HuH-7.5 (cell line): ENCODE measurements at places on chromosomes 4 and X.

DNA sequence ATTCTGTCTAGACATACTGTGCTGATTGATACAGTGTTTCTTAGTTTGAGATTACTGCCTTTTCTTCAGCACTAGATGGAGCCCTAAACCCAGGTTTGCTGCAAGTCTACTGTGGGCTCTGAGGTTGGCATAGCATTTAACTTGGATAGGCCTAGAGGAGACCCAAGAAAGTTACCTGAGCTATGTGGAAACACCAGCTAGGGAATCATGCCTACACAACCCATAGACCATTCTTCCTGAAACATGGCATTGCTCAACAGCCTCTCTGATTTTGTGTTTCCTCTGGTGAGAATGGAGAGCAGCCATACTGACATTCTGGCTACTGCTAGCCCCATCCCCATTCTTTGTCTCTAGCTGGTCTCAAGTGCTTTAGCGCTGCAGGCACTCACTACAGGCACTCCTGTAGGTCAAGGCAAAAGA, 287.7 kb upstream of the PCDH18 start:
- DNase-seq, result peak; percentile 7

DNA sequence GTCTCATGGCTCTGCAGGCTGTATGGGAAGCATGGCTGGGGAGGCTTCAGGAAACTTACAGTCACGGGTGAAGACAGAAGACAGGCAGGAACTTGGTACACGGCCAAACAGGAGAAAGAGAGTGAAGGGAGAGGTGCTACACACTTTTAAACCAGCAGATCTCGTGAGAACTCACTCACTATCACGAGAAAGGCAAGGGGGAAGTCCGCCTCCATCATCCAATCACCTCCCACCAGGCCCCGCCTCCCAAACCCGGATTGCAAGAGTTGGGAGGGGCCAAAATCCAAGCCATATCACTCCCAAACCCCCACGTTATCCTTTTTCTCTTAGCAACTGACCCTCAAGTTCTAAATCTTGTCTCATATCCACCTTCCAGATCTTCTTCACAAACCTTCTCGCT, 1710.5 kb upstream of the TENM3 start:
- DNase-seq, result no peak

DNA sequence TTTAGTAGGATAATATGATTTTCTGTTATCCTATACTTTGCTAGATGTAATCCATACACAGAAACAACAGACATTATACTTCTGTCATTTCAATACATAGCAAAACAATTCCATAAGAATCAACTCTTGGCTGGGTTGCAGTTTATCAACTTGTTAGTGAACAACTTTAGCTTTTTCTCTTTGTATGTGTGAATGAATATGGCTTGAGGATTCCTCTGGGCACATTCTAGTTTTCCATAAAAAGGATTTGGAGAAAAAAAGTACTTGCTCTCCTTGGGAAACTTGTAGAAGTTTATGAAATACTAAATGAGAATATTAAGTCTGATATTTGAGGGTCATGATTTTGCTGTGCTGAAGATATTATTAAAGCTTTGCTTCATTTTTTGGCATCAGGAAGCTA, 210.7 kb upstream of the GIMD1 start:
- no peak for DNase-seq

GRCh38 chr4:13601848-13602247, 25.7 kb downstream of the BOD1L1 start:
- DNase-seq, result no peak

DNA sequence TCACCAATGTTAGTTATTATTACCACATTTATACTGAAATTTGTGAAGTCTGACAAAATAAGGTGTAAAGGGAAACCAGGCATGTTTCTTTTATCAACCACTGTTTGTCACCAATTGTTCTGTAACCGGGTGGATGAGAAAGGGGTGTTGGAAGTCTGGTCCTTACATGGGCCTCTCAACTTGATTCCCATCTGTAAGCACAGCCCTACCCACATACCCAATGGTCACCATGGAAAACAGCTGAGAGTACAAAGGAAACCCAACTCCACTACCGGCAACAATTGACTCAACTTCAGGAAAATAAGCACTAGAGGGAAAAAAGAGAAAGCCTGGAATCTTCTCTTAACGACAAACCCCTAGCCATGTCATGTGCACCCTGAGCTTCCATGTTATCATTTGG, 70.8 kb upstream of the PTCHD1 start:
- DNase-seq, result no peak

DNA sequence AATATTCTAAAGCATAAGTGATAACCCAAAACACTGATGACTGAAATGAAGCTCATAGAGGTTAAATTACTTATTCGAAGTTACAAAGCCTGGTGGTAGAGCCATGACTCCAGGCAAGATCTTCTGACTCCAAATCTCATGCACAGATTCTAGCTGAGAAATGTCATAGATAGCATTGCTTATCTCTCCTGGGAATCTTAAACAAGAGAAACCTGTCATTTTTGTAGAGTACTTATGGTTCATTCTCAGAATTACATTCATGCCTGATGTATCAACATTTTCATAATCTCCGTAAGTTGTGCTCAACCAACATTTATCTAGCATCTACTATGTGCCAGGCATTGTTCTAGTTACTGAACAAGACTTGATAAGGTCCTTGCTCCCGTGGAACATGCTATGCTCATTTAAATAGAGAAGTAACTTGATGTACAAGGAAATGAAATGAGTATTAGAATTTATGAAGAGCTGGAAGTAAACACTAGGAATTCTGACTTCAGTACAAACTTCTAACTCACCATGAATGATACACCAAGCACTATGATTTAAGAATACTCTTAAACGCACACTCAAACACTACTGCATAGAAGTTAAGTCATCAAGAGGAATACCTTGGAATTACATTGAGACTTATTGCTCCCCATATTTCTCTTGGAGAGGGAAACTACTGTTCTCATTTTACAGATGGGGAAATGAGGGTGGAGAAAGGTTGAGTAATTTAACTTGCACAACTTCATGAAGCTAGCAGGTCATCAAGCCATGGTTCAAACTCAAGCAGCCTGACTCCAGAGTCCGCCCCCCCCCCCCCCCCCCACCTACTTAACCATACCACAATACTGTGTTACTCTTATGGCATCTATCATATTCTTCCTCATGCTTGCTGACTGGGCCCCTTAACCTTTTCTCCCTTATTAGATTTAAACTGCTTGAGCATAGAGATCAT, 45.4 kb downstream of the MBNL3 start:
- DNase-seq, result no peak

- DNase-seq, result no peak
These were observed 137.4 kb downstream of the CEP135 start for GRCh38 chr4:56086073-56086541.

DNA sequence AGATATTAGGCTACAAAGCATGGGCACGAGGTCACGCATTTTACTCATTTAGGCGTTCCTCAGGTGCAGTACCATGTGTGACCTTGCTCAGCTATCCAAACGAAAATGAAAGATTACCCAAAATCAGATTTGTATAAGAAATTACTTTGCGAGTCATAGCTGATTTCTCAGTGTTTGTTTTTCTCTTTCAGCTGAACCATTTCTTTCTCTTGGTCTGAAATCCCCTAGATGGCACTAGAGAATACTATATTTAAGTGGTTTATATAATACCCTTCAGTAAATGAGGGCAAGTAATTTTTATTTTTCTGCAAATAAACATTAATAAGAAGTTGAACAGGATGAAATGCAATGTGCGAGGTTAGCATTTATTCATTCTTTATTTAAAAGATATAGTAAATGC, 496.6 kb downstream of the STIM2 start:
- no peak for DNase-seq

GRCh38 chr4:59759082-59759825, 1440.9 kb upstream of the ADGRL3 start:
- DNase-seq, result no peak

DNA sequence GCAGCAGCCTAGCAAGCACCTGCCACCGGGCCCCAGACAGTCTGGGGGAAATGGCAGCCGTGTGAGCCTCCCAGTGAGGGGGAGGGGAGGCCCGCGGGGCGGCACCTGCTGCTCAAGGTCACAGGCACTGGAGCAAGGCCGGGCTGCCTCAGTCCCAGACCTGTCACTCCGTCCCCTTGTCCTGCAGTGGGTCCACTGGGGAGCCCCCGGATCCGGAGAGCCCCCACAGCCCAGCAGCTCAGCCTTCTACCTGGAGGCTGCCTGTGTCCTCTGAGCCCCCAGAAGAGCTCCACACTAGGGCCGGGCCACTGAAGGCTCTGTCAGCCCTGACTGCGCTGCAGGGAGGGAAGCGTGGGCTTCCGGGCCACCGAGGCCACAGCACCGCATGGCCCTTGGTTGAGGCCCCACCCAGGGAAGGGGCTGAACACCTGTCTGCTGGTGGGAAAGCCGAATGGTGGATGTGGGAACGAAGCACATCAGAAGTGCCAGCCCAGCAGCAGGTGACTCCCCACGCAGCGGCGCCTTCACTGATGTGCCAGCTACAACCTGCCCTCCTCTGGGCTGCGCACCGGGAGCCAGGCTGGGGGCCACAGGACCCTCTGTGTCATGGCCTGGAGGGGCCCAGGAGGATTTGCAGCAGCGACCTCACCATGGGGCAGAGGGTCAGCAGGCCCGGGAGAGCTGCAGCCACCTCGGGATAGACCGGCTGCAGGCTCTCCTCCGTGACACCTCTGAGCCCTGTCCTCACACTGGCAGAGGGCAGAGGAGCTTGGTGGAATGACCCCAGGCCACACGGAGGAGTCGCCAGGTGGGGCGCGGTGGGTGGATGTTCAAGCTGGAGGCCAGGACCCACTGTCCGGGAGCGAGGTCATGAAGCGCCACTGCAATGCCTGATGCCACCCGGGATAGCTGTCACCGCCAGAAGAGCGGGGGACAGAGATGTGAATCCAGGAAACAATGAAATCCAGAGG, 35.0 kb upstream of the MXD4 start:
- no peak for DNase-seq

GRCh38 chrX:48684134-48684533, 535 bp downstream of the WAS start:
- no peak for DNase-seq

GRCh38 chr4:168868802-168869201, 141.3 kb downstream of the CBR4 start:
- DNase-seq, result no peak

GRCh38 chr4:147987252-147987651, 255.4 kb downstream of the ARHGAP10 start:
- no peak for DNase-seq

DNA sequence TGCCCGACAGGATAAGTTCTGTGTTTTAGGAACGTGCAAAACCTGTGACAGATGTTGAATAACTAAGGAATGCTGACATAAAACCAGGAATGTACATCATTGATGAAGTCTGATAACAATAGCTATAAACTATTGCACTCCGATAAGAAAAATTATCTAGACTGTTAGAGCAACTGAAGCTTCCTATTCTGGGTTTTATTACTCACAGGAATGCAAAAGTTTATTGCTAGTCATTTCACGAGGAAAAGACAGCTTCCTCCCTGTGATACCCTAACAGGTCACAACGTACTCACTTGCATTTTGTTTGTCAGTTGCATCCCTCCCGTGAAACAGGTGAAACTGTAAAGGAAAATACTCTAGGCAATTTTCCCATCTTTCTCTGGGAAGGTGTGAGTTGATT, 65.9 kb downstream of the CLDN22 start:
- DNase-seq, result no peak

DNA sequence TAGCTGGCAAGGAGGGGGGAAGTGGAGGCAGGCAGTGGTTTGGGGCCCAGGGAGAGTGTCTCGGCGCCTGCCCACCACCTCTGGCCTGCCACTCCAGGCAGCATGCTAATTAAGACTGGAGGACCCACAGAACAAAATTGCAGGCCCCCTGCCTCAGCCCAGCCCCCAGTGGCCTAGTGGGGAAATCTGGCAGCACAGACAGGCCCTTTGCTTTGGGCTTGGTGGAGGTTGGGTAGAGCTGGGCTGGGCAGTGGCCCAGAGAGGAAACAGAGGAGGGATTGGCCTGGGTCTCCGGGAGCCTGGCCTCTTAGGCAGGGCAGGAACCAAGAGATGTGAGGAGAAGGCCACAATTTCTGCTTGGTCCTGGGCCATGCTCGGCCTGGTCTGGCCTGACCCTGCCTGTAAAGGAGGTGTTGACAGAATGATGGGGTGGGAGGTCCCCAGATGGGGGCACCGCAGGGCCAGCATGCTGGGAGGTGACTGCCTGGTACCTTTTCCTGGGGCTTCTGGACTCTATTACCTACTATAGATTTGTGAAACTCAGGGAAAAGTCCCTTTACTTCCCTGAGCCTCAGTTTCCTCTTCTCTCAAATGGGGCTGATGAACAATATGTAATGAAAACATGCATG, 92.4 kb upstream of the PJA1 start:
- no peak for DNase-seq

DNA sequence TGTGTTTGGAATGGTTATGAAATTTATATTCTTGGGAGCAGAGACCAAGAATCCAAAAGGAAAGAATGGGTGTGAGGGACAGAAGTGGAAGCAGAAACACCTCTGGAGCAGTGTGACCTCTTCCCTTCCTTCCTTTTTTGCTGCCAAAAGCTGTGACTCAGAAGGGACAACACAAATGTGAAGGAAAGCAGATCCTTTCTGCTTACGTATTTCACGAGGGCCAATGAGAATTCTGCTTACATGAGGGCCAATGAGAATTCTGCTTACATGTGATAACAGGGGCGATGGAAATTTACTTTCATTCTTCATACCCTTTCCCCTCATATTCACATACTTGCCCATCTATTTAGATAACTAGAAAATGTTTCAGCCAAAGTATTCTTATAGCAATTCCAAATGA, 404.6 kb downstream of the PRDM5 start:
- no peak for DNase-seq

DNA sequence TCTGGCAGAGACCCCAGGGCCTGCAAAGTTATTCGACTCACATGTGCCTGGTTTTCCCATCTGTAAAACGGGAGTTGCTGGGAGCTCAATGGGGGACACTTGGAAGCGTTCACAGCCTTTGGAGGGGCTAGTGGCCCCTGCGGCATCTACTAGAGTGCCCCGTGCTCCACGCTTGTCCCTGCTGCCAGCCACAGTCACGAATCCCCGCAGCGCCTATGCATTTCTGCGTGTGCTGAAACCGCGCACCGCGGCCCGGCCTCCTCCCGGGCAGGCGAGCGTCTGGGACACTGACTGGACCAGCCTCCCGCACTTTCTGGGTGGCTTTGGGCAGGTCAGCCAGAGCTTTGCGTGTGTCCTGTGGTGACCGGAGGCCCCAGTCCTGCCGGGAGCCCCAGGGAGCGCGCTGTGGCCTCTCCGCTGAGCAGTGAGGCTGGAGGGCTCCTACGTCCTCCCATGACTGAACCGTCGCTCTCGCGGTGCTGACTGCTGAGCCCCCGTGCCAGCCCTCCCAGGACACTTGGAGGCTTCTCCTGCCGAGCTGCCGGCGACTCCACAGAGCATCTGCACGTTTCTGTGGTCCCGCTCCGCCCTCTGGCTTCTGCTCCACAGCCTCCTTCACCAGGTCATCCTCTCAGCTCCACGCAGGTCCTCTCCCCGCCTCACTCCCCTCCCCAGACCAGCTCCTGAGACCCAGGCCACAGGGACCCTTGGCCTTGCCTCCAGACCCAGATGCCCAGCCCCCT, 36.3 kb downstream of the PIGG start:
- DNase-seq, result no peak

DNA sequence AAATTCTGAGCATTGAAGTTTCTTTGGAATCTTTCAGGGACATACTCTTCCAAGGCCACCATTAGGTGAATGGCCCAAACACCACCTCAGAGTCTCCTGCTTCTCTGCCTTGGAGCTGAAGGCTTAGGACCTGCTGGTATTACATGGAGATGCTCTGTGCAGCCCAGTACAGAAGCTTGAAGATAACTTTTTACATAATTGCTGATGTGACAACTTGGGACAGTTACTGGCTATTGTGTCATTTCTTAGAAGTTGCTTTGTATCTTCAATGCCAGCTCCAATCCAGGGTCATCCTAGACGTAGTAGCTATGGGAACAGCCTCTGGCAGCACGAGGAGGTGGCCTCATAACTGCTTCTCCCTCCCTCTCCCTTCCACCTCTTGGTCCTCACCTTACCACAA, 60.5 kb downstream of the RTL5 start:
- DNase-seq, result no peak
